Caco-2 (cell line): ENCODE measurements at places on chromosomes 6 and 20.

DNA sequence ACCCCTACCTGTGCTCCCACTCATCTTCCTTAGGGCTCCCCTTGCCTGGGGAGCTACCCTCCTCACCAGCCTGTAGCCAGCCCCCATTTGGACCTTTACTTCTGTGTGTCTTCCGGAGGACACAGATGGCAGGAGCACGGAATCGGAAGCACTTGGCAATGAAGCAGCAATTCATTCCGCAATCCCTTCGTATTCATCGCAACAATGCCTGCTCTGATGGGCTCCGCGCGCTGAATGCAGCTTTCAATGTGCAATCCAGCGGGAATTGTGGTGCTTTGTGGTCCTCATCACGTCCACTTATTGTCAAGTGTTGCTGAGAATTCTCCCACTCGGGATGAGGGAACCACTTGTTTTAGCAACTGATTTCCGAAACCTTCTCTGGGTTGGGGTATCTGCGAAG lies 336.0 kb downstream of the DHX35 start:
- no peak overlapping the region for H3K4me3 ChIP-seq
- no peaks in the 10 kb centered on the region for H3K4me1 ChIP-seq
- H3K27me3 ChIP-seq = no peaks in the 10 kb centered on the region
- H3K36me3 ChIP-seq = no peaks in the 10 kb centered on the region
- H3K27ac ChIP-seq = no peak overlapping the region

DNA sequence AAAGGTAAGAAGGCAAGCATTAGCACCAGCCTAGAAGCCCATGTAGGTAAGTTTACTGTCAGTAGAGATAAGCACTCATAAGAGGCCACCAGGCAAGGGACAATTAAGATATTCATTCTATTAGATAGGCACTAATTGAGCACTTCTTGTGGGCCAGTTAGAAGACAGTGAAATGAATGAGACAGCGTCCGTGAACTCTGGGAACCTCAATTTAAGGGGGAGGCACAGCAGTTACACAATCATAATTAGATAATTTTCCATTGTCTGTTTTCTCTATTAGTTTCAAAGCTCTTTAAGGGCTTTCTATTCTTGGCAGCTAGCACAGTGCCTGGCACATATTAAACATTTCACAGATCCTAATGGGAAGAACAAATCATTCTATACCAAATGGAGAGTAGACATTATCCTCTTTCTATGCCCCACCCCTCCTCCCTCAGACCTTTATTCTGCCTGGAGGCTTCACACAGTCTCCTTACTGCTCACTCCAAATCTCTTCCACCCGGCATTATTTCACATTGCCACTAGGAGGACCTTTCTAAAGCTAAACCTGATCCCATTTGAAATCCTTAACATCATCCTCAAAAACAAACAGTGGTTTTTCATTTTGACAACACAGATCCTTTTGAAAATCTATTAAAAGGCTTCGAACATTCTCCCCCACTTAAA lies 529.6 kb downstream of the ADGRB3 start:
- H3K4me1 ChIP-seq = no peaks in the 10 kb centered on the region
- no peaks in the 10 kb centered on the region for H3K36me3 ChIP-seq
- peak; percentile 6 for DNase-seq
- H3K27ac ChIP-seq = no peak overlapping the region

DNA sequence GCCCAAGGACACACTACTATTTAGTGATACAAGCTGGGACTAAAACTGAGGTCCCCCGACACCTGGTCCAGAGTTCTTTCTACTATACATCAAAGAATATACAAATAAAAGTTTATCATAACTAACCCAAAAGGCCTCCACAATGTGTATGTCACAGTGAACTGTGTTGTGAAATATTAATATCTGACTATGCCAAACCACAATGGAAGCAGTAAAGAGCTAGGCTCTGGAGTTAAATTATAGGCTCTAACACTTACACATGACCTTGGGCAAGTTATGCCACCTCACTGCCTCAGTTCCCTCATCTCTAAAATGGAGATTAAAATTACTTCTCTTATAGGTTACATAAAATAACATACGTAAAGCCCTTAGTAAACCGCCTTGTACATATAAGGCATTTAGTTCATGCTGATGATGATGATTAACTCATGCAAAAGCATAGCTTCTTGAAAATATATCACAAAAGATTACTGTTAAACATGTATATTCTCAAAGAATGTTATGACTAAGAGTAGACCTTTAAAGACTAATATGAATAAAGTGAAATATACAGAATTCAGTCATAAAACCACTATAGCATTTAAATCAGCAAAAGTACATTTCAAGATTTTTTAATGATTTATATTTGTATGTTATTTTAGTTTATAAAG lies 5.7 kb downstream of the SUPT3H start:
- DNase-seq = no peak
- no peak overlapping the region for H3K4me3 ChIP-seq
- H3K27ac ChIP-seq = no peak overlapping the region
- no peaks in the 10 kb centered on the region for H3K36me3 ChIP-seq
- H3K27me3 ChIP-seq = no peaks in the 10 kb centered on the region

- H3K27me3 ChIP-seq = no peaks in the 10 kb centered on the region
- no peak for DNase-seq
- no peaks in the 10 kb centered on the region for H3K36me3 ChIP-seq
- no peak overlapping the region for H3K27ac ChIP-seq
These were observed 268.1 kb downstream of the UST start for GRCh38 chr6:149014631-149015534.

- no peak overlapping the region for H3K27ac ChIP-seq
- no peaks in the 10 kb centered on the region for H3K36me3 ChIP-seq
- DNase-seq = no peak
- no peaks in the 10 kb centered on the region for H3K27me3 ChIP-seq
- H3K4me1 ChIP-seq = no peaks in the 10 kb centered on the region
- H3K4me3 ChIP-seq = no peak overlapping the region
These were observed 50.4 kb downstream of the IL22RA2 start for GRCh38 chr6:137123078-137123477.

DNA sequence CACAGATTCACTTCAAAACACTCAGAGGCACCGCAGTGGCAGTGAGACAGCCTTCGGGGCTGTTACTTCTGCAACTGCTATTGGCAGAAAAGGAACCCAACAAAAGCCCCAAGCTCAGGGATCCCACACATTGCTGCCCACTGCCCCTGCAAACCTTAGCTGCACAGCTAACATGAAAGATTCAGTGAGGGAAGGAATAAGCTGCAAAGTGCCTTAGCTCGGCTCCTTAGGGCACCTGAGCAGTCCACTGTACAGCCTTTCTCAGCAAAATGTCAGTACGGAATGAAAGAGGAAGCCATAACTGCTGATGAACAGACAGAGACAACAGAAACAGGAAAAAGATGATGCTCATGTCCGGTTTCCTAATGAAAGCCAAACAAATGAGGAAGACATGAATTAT lies 179.7 kb upstream of the SHLD1 start:
- H3K27me3 ChIP-seq = no peaks in the 10 kb centered on the region
- no peak overlapping the region for H3K4me3 ChIP-seq
- no peaks in the 10 kb centered on the region for H3K4me1 ChIP-seq
- H3K36me3 ChIP-seq = no peaks in the 10 kb centered on the region
- no peak for DNase-seq

DNA sequence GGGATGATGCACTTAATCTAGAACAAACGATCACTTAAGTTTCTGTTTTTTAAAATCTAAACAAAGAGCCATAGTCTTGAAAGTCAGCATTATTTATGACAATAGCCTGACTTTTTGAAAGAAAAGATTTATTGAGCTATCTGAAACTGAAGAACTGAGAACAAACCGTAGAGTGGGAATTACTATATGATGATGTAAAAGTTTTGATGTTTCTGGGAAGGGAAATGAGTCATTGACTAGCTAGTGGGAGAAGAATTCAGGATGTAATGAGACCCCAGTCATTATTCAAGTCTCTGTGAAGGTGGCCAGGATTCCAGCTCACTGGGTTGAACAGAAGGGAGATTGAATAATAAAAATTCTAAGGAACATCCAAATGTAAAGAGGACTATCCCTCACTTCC lies 83.4 kb upstream of the FABP7 start:
- H3K4me1 ChIP-seq = no peaks in the 10 kb centered on the region
- no peaks in the 10 kb centered on the region for H3K27me3 ChIP-seq
- H3K36me3 ChIP-seq = no peaks in the 10 kb centered on the region
- no peak for DNase-seq
- no peak overlapping the region for H3K4me3 ChIP-seq
- no peak overlapping the region for H3K27ac ChIP-seq

GRCh38 chr6:119077643-119078375 lies 655 bp downstream of the FAM184A start:
- H3K27me3 ChIP-seq = no peaks in the 10 kb centered on the region
- H3K4me3 ChIP-seq = peak overlapping the region; percentile 93
- peaks cover 10% of the 10 kb centered on the region; the same call in 1 of the 2 replicates for H3K4me1 ChIP-seq
- H3K27ac ChIP-seq = no peak overlapping the region
- DNase-seq = peak; percentile 58
- no peaks in the 10 kb centered on the region; the same call in 1 of the 2 replicates for H3K36me3 ChIP-seq

DNA sequence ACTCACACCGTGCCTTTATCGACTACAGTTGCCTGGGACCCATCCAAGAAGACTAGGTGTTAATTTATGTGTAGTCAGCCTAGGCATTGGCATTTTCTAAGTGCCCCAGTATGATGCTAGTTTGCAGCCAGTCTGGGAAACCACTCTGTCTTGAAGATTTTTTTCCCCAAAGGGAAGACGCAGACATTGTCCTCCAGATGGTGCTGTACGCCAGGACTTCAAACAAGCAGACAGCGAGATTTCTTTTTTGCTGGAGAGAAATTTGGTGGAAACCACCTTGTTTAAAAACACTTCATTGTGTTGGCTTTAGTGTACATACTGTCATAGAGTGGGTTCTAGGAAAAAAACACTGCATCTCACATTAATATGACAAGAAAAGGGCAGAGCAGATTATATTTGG lies 30.0 kb downstream of the ALDH5A1 start:
- H3K4me3 ChIP-seq = no peak overlapping the region
- no peak for DNase-seq
- H3K4me1 ChIP-seq = no peaks in the 10 kb centered on the region
- peaks cover 3% of the 10 kb centered on the region; the same call in 1 of the 2 replicates for H3K36me3 ChIP-seq

- DNase-seq = no peak
- no peaks in the 10 kb centered on the region for H3K36me3 ChIP-seq
- H3K4me3 ChIP-seq = no peak overlapping the region
- no peaks in the 10 kb centered on the region for H3K27me3 ChIP-seq
These were observed 120.0 kb downstream of the SIM1 start for GRCh38 chr6:100344761-100345160.

- no peak overlapping the region for H3K4me3 ChIP-seq
- DNase-seq = no peak
These were observed 244.8 kb downstream of the DLL1 start for GRCh38 chr6:170045981-170046667.

DNA sequence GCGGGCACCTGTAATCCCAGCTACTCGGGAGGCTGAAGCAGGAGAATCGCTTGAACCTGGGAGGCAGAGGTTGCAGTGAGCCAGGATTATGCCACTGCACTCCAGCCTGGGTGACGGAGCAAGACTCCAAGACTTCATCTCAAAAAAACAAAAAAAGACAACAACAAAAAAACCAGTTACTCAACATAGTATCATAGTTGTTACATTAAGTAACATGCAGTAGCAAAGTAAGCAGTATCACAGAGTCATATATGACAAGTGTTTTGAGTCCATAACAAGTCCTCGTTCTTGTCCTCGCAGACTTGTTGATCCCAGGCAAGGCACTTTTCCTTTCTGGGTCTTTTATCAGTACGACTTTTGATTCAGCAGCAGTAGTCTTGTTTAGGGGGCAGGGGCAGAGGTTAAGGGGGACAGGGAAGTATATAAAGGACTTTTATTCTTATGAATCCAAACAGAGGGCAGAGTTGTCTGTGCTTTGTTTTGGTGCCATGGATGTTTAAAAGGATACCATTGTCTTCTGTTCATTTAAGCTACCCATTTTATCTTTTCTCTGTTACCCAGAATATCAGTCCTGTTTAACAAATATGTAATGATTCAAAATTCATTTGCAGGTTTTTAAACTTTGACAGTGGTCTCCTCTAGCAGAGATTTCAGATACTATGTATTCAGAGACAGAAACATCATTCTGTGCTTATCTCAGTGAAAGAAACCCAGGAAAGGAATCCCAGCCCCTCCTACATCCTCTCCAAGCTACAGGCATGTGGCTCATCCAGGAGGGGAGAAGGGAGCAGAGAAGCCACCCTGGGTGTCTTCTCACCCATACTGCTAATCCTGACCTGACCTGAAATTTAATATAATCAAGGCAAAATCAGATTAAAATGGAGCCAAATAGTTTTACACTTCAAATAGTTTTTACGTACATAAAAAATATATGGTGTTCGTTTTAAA lies 137.9 kb upstream of the EDN1 start:
- no peak for DNase-seq
- no peaks in the 10 kb centered on the region for H3K36me3 ChIP-seq
- no peaks in the 10 kb centered on the region for H3K4me1 ChIP-seq

GRCh38 chr6:130046671-130047070 lies 28.3 kb downstream of the L3MBTL3 start:
- H3K4me3 ChIP-seq = no peak overlapping the region
- H3K4me1 ChIP-seq = no peaks in the 10 kb centered on the region
- H3K27ac ChIP-seq = no peak overlapping the region
- no peaks in the 10 kb centered on the region for H3K27me3 ChIP-seq
- H3K36me3 ChIP-seq = no peaks in the 10 kb centered on the region; the same call in none of the 2 replicates

GRCh38 chr20:9628141-9628540 lies 113.8 kb downstream of the LAMP5 start:
- no peak for DNase-seq
- H3K4me1 ChIP-seq = no peaks in the 10 kb centered on the region
- no peaks in the 10 kb centered on the region; the same call in 1 of the 2 replicates for H3K27me3 ChIP-seq
- H3K27ac ChIP-seq = no peak overlapping the region
- no peak overlapping the region for H3K4me3 ChIP-seq

- H3K4me3 ChIP-seq = no peak overlapping the region
- no peak overlapping the region for H3K27ac ChIP-seq
- H3K27me3 ChIP-seq = no peaks in the 10 kb centered on the region
- no peaks in the 10 kb centered on the region for H3K36me3 ChIP-seq
- DNase-seq = peak; percentile 35
These were observed 26.2 kb downstream of the CCN2 start for GRCh38 chr6:131924881-131925474.

GRCh38 chr6:121055572-121056163 lies 278.6 kb downstream of the TBC1D32 start:
- no peak overlapping the region for H3K27ac ChIP-seq
- no peak for DNase-seq
- H3K27me3 ChIP-seq = no peaks in the 10 kb centered on the region
- H3K36me3 ChIP-seq = no peaks in the 10 kb centered on the region
- no peaks in the 10 kb centered on the region for H3K4me1 ChIP-seq

- H3K4me3 ChIP-seq = no peak overlapping the region
- DNase-seq = no peak
- H3K36me3 ChIP-seq = no peaks in the 10 kb centered on the region
These were observed 573.1 kb upstream of the CHD6 start for GRCh38 chr20:42191140-42191860.

GRCh38 chr6:98971303-98971702 lies 23.6 kb upstream of the FBXL4 start:
- no peak overlapping the region for H3K27ac ChIP-seq
- H3K36me3 ChIP-seq = no peaks in the 10 kb centered on the region
- DNase-seq = no peak
- no peak overlapping the region for H3K4me3 ChIP-seq
- no peaks in the 10 kb centered on the region for H3K4me1 ChIP-seq
